ENCODE measurements at places on chromosomes 6 and 20. TPM values are rescaled to one million over a fixed set of nuclear protein-coding genes. Genes with fewer than 3 reads are reported as not detected.

- H3K27me3 ChIP-seq = no peaks in the 10 kb centered on the region
- H3K36me3 ChIP-seq = no peaks in the 10 kb centered on the region
- H3K27ac ChIP-seq = no peak overlapping the region
- peaks cover 18% of the 10 kb centered on the region for H3K4me1 ChIP-seq
Measured at GRCh38 chr6:169961772-169962561, 210.5 kb downstream of the ERMARD start.

DYNLT1 gene
- total RNA-seq = 36.1 TPM

DNA sequence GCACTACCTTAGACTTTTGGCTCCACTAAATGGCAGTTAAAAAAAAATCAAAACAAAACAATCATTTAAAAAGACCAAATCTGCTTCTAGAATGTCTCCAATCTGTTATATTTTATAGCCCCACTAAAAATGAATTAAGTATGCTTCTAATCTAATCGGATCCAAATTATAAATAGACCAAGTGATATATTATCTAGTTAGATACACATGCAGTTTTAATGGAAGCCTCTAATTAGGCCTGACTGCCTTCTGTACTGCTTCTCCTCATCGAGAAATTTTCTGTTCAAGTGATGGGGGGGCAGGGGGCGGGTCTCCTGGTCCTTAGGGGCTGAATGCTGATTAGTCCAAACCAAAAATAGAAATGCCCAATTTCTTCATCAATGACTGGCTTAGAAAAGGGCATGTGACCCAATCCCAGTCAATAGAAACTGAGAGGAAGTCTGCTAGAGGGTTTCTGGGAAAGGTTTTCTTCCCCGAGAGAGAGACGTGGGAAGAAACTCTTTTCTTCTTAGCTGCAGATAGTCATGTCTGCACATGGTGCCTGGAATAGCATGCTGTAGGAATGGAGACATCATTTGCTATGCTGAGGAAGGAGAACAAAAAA, 6.9 kb downstream of the SESN1 start:
- no peak overlapping the region for H3K4me3 ChIP-seq
- no peak overlapping the region for H3K27ac ChIP-seq
- H3K27me3 ChIP-seq = no peaks in the 10 kb centered on the region
- H3K36me3 ChIP-seq = no peaks in the 10 kb centered on the region
- H3K4me1 ChIP-seq = peaks cover 27% of the 10 kb centered on the region

BANF2 gene
- 4.0 TPM for total RNA-seq

- no peak overlapping the region for H3K27ac ChIP-seq
- H3K4me3 ChIP-seq = no peak overlapping the region
- H3K4me1 ChIP-seq = no peaks in the 10 kb centered on the region
- DNase-seq = no peak
- no peaks in the 10 kb centered on the region for H3K27me3 ChIP-seq
- H3K36me3 ChIP-seq = no peaks in the 10 kb centered on the region
Measured at GRCh38 chr20:24376311-24377099, 92.9 kb upstream of the SYNDIG1 start.

DNA sequence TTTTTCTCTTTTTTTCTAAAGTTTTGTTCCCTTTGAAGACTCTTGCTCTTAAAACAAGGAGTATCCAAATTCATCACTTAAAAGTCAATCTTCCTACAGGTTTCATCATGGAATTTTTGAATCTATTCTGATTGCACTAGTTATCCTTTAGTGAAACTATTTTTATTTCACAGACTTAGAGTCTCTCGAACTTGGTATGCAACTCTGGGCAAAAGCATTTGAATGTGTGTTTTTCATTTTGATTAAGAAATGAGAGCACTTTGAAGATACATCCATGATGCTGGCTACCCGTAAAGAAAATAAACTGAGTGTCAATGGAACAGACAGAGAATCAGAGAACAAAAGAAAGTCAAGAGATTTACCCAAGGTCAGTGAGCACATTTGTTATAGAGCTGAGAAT, 586.5 kb downstream of the EPM2A start:
- H3K4me1 ChIP-seq = peaks cover 7% of the 10 kb centered on the region
- no peak overlapping the region for H3K27ac ChIP-seq
- DNase-seq = no peak

DNA sequence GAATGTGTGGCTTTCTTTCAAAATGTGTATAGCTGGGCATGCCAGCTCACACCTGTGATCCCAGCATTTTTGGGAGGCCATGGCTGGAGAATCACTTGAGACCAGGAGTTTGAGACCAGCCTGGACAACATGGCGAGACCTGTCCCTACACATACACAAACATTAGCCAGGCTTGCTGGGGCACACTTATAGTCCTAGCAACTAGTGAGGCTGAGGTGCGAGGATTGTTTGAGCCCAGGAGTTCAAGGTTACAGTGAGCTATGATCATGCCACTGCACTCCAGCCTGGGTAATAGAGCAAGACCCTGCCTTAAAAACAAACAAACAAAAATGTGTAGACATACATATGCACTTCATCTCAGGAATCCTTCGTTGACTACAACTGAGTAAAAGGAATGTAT, 31.1 kb upstream of the PLEKHG1 start:
- H3K4me1 ChIP-seq = no peaks in the 10 kb centered on the region
- no peaks in the 10 kb centered on the region for H3K36me3 ChIP-seq
- no peak overlapping the region for H3K27ac ChIP-seq
- no peaks in the 10 kb centered on the region for H3K27me3 ChIP-seq
- no peak for DNase-seq

BCAS1 gene
- 2.1 TPM for total RNA-seq

All from body of pancreas (tissue), 4 donors.